ENCODE measurements at places on chromosomes 12 and 14. TPM values are rescaled to one million over a fixed set of nuclear protein-coding genes. Genes with fewer than 3 reads are reported as not detected.

AJUBA gene
- 13.0 TPM for total RNA-seq

CCDC196 gene
- not detected for total RNA-seq

NDUFA12 gene
- 302 TPM for total RNA-seq

GPRC5D gene
- not detected for total RNA-seq

PDZRN4 gene
- 0.21 TPM for total RNA-seq

C14orf180 gene
- 74.1 TPM for total RNA-seq

ALX1 gene
- total RNA-seq = not detected

TM7SF3 gene
- 16.8 TPM for total RNA-seq

DNA sequence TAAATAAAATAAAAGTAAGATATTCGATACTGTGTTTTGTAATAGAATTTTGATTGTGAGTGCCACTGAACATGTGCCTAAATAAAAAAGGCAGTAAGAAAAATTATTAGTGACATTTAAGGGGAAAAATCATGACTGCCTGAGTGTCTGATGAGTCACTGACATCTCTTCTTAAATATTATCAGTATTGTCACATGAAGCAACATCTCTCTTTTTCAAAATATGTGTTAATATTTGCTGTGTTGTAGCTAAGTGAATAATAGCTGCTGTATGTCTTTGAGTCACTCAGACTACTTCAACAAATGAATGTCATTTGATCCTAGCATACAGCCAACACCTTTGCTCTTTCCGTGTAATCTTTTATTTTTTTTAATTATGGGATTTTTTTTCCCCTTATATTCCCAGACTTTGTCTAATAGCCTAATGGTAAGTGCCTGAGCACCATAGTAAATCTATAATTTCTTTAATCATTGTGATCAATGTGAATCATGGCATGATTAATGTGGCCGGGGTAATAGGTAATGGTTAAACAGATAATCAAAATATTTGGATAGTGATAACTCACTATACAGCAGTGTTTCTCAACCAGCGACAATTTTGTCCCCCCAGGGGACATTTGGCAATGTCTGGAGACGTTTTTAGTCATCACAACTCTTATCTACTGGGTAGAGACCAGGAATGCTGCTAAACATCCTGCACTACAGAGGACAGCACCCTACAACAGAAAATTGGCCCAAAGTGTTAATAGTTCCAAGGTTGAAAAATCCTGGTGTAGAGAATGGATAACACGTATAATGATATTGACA lies 11.7 kb upstream of the OTX2 start:
- H3K27me3 ChIP-seq = peaks cover 68% of the 10 kb centered on the region
- no peaks in the 10 kb centered on the region for H3K4me1 ChIP-seq
- no peak overlapping the region for H3K27ac ChIP-seq
- H3K36me3 ChIP-seq = no peaks in the 10 kb centered on the region
- H3K4me3 ChIP-seq = no peak overlapping the region

GRCh38 chr12:12926571-12927071 lies 25.3 kb downstream of the GPRC5D start:
- H3K27me3 ChIP-seq = no peaks in the 10 kb centered on the region
- H3K36me3 ChIP-seq = no peaks in the 10 kb centered on the region
- H3K4me3 ChIP-seq = no peak overlapping the region

GRCh38 chr12:89968151-89968700 lies 259.6 kb upstream of the ATP2B1 start:
- no peaks in the 10 kb centered on the region for H3K27me3 ChIP-seq
- no peaks in the 10 kb centered on the region for H3K4me1 ChIP-seq
- no peaks in the 10 kb centered on the region for H3K36me3 ChIP-seq
- DNase-seq = no peak

- no peak overlapping the region for H3K4me3 ChIP-seq
- DNase-seq = no peak
- H3K36me3 ChIP-seq = no peaks in the 10 kb centered on the region
Measured at GRCh38 chr12:14258575-14258940, 106.9 kb upstream of the ATF7IP start.

GRCh38 chr14:104442107-104442551 lies 137.4 kb upstream of the C14orf180 start:
- H3K4me3 ChIP-seq = no peak overlapping the region
- H3K27me3 ChIP-seq = no peaks in the 10 kb centered on the region
- no peak for DNase-seq
- no peaks in the 10 kb centered on the region for H3K36me3 ChIP-seq

DNA sequence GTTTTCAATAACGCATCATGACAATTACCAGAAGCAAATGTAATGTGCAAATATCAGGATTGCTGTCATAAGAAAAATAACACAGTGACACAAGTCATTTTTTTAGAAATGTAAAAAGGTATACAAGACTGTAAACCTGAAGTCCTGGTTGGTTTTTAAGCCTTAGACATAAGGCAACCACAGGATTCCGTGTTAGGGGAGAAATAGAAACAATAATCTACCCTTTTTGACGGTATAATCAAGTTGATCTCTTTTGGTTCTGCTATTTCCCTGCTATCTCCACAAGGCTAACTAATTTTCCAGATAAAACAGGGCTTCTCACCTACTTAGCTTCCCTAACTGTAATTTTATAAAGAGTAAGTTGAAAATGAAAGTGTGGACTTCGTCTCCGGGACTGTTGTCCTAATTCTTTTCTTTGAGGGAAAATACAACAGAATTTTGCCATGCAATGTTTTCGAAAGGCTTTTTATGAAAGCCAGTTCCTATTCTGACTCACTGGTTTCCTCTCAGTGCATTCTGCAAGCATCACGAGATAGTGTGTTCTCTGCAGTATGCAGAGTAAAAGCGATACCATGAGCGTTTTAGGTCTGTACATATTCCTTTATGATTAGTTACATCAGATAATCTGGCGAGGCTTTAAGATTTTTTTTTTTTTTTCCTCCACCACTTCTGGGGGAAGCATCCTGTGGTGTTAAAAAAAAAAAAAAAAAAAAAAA lies 10.6 kb downstream of the MYO1H start:
- DNase-seq = no peak
- no peak overlapping the region for H3K4me3 ChIP-seq
- peak overlapping the region; percentile 17 for H3K27ac ChIP-seq

GRCh38 chr14:51511265-51511664 lies 140.4 kb upstream of the FRMD6 start:
- H3K27me3 ChIP-seq = no peaks in the 10 kb centered on the region
- peaks cover 20% of the 10 kb centered on the region for H3K4me1 ChIP-seq
- no peak for DNase-seq
- no peak overlapping the region for H3K4me3 ChIP-seq
- no peak overlapping the region for H3K27ac ChIP-seq
- H3K36me3 ChIP-seq = no peaks in the 10 kb centered on the region

GRCh38 chr14:75022655-75023054 lies 19.9 kb downstream of the EIF2B2 start:
- H3K4me1 ChIP-seq = no peaks in the 10 kb centered on the region
- H3K4me3 ChIP-seq = no peak overlapping the region
- peak; percentile 57 for DNase-seq
- no peak overlapping the region for H3K27ac ChIP-seq
- H3K27me3 ChIP-seq = no peaks in the 10 kb centered on the region
- peaks cover 17% of the 10 kb centered on the region for H3K36me3 ChIP-seq

GRCh38 chr14:87233266-87233665 lies 759.7 kb downstream of the GALC start:
- H3K27me3 ChIP-seq = no peaks in the 10 kb centered on the region
- no peak for DNase-seq
- H3K4me3 ChIP-seq = no peak overlapping the region
- H3K4me1 ChIP-seq = no peaks in the 10 kb centered on the region
- no peak overlapping the region for H3K27ac ChIP-seq
- no peaks in the 10 kb centered on the region for H3K36me3 ChIP-seq

DNA sequence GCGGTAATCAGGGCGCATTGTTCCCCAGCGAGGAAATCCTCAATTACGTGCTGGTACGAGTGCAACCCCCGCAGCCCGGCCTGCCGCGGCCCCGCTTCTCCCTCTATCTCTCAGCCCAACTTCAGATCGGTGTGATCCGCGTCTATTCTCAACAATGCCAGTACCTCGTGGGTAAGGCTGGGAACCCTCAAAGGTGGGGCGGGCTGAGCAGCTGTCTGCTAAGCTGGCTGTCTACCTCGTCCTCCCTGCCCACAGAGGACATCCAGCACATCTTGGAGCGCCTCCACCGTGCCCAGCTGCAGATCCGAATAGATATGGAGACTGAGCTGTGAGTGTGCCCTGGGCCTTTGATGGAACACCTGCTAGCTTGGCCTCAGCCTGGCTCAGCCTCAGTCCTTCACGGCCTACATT lies 996 bp downstream of the REC8 start:
- no peak overlapping the region for H3K27ac ChIP-seq
- H3K4me1 ChIP-seq = peaks cover 11% of the 10 kb centered on the region
- H3K27me3 ChIP-seq = no peaks in the 10 kb centered on the region
- H3K4me3 ChIP-seq = no peak overlapping the region
- DNase-seq = no peak

DNA sequence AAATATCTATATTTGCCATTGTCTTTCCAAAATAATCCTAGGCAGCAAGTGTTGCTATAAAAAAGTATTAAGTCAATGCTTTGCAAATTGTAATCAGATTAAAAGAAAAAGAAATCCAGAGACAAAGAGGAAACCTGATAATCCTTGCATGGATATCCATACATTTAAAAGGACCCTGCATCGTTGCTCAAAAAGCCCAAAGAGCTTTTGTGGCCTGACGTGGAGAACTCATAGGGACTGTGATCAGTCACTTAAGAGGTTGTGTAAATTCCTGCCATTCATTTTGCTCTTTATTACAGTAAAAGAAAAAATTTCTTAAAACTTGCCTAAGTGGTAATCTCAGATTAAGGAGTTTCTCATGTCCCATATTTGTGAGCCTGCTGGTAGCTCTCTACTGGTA lies 392.6 kb downstream of the C12orf75 start:
- DNase-seq = no peak
- H3K36me3 ChIP-seq = no peaks in the 10 kb centered on the region
- H3K27ac ChIP-seq = no peak overlapping the region
- H3K4me3 ChIP-seq = no peak overlapping the region
- no peaks in the 10 kb centered on the region for H3K27me3 ChIP-seq
- H3K4me1 ChIP-seq = no peaks in the 10 kb centered on the region

Measured in heart right ventricle (tissue), 16 donors.